BE2C (cell line): ENCODE measurements at places on chromosomes 1 and 21.

DNA sequence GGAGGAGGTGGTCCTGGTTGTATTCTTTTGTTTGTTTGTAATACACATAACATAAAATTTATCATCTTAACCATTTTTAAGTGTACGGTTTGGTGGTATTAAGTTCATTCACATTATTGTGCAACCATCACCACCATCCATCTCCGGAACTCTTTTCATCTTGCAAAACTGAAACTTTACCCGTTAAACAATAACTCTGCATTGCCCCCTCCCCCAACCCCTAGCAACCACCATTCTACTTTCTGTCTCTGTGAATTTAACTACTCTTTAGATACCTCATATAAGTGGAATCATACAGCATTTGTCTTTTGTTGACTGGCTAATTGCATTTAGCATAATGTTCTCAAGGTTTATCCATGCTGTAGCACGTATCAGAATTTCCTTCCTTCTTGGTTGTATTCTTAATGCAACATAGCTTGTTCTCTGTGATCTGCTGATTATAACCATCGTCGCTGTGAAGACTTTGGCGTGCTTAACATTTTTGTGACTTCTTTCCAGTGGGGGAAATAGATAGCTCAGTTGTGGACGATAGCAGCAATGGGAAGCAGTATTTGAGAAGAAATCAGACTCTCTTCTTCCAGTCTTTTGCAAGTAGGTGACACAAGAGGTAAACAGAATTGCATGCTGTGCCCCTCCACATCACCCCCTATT, 117.5 kb upstream of the HOOK1 start:
- no peak for DNase-seq

DNA sequence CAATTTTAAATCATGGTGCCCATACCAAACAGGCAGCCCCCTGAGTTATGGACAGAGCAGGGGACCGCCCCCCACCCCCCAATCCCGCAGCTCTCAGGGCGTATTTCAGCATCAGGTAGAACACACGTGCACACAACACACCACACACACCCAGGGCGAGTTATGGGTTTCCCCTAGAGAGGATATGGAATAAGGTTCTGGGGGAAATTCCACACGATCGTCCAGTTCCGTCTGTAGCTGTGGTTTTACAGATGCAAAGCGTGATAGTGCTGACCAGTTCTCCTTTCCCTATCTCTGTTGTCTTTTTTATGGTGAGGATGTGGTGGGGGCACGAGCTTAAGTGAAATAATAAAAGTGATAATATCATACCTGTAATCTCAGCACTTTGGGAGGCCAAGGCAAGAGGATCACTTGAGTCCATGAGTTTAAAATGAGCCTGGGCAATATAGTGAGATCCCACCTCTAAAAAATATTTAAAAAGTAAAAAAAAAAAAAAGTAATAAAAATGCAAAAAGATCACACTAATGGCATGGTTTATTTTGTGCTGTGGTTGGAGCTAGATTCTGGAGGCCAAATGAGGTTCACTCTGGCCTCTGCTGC, 25.1 kb downstream of the C2CD2 start:
- no peak for DNase-seq

- DNase-seq: no peak
Observed at GRCh38 chr1:45266151-45266801, 59.9 kb upstream of the ZSWIM5 start.

DNA sequence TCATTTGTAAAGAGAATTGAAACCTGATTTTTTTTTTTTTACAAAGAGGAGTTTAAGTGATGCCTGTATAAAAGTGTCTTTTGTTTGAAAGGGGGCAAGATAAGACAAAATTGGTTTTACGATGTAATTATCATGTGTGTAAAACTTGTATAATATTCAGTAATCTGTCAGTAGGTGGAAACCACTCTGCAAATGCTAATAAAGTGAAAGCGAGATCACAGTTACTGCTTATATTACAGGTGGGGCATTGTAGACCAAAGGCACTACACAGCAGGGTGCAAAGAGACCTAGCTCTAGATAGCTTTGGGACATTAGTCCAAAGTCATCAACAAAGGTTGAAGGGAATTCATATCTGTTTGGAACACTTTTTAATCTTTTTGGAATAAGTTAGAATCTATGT, 174.2 kb downstream of the LHX8 start:
- DNase-seq: no peak

- no peak for DNase-seq
Observed at GRCh38 chr1:232883992-232884661, 66.3 kb upstream of the NTPCR start.

- no peak for DNase-seq
Observed at GRCh38 chr1:81836007-81836626, 35.4 kb downstream of the ADGRL2 start.

GRCh38 chr1:18739408-18739807, 108.8 kb downstream of the PAX7 start:
- no peak for DNase-seq

- peak; percentile 28 for DNase-seq
Observed at GRCh38 chr1:231584117-231584516, 42.5 kb upstream of the DISC1 start.

- DNase-seq: no peak
Observed at GRCh38 chr1:3902571-3903091, 2.6 kb upstream of the C1orf174 start.

DNA sequence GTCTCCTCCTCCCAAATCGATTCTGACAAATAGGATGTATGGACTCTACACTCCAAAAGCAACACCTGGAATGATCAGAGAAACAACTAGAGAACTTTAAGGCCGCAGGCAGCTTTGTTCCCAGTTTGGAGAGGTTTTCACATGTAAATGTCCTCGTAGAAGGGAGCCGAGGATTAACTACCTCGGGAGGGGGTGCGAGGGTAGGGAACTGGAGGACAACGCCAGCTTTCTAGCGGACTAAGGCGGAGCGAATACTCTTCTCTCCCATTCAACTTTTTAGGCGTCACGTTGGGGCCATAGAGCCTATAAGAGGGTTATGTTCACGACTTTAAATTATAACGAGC, 1.2 kb downstream of the SCAF4 start:
- DNase-seq: no peak

GRCh38 chr21:34280389-34280795, 83.4 kb upstream of the KCNE2 start:
- DNase-seq: no peak

DNA sequence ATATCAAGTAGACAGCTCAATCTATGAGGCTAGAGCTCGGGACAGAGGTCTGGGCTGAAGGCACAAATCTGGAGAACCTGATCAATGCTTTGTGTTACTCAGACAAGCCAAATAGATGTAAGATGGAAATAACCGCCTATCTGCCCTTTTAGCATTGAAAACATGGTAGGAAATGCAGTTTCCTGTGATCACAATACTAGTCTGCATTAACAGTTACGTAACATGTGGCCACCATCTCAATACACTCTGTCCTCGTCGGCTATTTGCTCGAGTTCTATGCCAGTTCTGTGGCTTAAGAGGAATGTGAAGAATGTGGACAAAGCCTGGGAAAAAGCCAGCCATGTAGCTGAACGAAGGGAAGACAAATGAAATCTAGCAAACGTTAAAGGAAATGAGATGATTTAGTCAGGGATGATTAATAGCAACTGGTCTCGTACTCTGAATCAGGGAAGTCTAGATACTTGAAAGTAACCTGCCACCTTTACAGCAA, 73.3 kb downstream of the HSF2BP start:
- no peak for DNase-seq

DNA sequence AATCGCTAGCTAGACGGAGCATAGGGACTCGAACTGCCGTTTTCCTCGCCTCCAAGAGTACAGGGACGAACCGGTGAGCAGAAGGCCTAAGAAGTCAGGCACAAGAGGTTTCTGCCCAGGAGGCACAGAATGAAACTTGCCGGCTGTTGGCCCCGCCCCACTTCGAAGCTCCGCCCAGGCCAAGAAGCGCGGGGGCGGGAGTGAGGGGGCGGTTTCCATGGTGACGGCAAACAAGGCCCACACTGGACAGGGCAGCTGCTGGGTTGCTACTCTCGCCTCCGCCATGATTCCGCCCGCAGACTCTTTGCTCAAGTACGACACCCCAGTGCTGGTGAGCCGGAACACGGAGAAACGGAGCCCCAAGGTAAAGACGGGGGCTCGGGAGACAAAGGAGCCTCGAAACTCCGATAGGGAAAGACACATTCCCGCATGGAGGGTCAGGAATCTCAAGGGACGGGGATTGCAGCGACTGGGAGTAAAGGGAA, at the start of gene DNALI1:
Gene DNALI1 (plus strand): TSS at position 229 of the 485 bp plus-strand sequence. CDS start 55 bp downstream, at position 284.
- peak; percentile 76 for DNase-seq

DNA sequence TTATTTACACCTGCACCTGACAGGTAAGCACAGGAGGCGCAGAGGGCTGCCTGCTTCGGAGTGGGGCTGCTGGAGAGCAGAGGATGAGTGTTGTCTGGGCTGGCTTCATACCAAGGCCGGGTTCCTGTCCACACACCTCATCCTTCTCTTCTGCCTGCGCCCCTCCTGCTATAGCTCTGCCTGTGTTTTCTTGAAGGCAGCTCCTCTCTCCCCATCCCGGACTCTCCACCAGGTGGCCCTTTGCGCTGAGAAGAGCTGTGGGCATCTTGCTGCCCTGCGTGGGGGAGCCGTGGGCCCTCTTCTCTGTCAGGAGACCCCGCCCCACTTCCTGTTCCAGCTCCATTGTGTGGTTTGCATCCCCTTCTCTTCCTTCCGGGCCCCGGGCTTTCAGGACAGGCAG, 35.0 kb downstream of the ARHGEF10L start:
- no peak for DNase-seq

DNA sequence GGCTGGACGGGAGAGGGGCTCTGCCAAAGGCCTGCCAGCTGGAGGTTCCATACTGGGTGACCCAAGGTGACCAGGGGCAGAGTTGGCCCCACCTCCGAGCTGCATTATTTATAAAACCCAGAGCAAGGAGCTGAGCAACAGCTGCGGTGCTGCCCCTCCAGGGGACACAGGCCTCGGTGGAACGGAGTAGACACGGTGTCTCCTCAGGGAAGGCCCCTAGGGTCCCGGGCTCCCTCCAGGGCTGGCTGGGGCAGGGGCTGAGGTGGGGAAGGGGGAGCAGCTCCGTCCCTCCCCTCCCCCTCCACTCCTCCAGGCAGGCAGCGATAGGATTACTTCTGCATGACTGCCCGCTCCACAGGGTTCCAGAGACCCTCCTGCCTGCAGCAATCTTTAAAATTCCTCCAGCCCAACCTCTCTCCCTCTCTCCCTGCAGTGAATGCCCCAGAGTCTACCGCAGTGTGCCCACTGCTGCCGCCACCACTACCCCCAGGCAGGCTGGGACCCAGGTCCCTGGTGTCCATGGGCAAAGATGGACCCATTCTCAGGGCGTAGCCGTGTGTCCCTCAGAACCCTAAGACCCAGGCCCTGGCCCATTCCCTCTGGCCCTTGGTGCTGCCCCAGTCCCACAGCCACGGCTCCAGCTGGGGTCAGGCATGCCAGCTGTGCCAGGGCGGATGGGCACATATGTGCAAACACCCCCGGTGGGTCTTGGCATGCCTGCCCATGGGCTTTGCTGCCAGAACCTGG, 10.8 kb downstream of the AHDC1 start:
- DNase-seq: no peak

GRCh38 chr1:248045209-248045608, 1.4 kb upstream of the OR2L3 start:
- no peak for DNase-seq

DNA sequence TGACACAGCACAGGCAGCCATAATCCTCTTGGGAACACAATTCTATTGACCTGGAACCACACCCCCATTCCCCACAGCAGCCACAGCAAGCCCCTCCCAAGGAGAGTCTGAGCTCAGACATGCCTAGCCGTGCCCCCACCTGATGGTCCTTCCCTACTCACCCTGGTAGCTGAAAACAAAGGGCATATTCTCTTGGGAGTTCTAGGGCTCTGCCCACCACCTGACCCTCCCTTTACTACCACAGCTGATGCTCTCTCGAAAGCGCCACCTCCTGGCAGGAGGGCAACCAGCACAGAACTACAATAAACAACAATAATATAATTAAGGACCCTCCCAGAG, 184.8 kb upstream of the COA6 start:
- DNase-seq: peak; percentile 78
